Progenitor cell of endocrine pancreas (in vitro differentiated cells): ENCODE measurements at places on chromosomes 13 and 19. TPM values are rescaled to one million over a fixed set of nuclear protein-coding genes. Genes with fewer than 3 reads are reported as not detected.

DNA sequence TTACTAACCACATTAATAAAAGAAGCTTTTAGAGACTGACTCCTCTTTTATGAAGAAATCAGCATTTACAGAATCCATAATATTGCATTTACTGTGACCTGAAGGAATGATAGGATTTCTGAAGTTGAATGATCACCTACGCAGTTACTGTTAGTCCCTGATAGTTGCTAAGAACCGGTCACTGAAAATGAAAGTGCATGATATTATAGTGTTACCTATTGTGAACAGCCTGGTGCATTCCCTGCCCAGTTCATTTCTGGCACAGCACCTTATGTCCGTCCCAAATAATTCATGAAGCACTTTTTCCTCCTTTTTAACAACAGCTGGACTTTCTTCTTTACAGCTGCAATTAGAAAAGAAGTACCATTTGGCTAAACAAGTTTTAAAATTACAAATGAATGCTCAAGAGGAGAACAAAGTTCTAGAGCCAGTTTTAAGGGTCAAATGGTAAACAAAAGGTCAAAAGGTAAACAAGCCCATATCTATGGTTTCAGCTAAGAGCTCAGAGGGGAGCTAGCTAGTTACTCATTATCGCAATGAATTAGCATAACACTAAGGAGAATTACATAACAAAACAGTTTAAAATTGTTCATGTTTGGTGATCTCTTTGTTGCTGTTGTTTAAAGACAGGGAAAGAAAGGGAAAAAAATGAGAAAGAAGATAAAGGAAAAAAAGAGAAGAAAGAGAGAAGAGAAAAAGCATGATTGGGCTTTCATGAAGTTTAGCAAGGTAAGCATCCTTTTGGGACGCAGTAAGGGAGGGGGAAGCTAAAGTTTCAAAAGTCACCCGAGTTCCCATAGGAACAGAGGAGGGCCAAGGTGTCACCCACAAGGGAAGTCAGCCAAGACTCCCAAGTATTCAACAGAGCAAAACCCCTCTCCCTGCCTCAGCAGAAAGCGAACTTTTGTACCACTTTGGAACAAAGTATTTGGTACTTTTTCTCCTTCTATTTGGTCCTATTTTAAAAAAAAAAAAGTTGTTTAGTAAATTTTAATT is 50.2 kb downstream of the FLT3 start:
- H3K27ac ChIP-seq, result no peak overlapping the region
- DNase-seq, result no peak
- peaks cover 17% of the 10 kb centered on the region for H3K4me1 ChIP-seq
- H3K36me3 ChIP-seq, result no peaks in the 10 kb centered on the region
- no peak overlapping the region for H3K4me3 ChIP-seq

ZNF253 gene
- total RNA-seq, result 50.0 and 59.4 TPM in 2 replicates

DNA sequence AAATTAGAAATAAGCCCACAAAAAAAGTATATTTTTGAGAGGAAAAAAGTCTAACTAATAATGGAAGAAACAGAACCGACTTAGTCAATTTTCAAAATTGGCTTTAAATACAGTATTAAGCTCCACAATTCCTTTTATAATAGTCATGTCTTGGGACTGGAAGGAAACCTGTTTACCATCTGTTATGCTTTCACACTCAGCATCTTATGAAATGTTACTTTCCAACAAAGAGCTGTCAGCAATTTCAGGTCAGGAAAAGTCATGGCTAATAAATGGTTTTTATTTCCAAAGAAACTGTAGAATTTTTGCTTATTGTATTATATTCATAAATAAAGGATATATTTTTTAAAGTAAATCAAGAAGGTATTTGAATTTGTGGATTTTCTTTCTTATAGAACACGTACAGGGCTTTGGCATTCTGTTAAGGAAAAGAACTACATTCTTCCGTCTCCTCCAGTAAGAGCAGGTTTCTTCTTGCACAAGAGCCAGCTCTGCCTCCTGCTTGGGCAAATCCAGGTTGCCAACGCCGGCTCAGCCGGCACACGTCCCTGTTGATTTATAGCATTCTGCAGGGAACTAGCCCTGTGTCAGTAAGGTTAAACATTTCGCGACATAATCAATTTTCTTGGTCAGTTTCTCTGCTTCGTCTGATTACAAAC is 52.9 kb upstream of the GPR12 start:
- no peak overlapping the region for H3K4me3 ChIP-seq
- H3K36me3 ChIP-seq, result no peaks in the 10 kb centered on the region
- no peak for DNase-seq
- peaks cover 19% of the 10 kb centered on the region for H3K27me3 ChIP-seq

DNA sequence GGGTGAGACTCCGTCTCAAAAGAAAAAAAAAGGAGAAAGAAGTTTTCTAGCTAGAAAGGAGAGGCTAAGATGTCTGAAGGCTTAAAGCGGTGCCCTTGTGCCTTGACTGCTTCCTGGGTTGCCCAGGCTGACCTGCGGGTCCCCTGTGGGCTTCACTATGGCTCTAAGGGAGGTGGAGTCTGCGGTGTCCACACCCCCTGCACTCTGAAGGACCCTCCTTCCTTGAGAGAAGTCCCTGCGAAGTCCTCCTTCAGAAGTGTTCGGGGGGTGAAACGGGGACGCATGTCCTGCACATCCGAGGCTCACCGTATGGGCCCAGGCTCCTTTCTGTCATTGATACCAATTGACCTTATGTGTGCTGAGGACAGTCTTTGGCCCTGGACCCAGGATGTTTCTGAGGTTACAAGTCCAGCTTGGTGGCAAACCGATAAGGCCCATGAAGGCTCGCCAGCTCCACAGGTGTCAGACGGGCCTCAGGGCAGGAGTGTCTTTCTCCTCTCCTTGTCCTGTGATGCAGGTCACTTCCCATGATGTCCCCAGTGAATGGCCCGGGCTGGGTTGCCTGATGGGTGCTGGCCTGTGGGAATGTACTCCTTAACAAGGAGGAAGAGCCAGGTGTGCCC is 11.6 kb upstream of the RNF113B start:
- DNase-seq, result no peak
- H3K27me3 ChIP-seq, result no peaks in the 10 kb centered on the region
- H3K36me3 ChIP-seq, result peaks cover 2% of the 10 kb centered on the region
- no peak overlapping the region for H3K4me3 ChIP-seq
- peaks cover 16% of the 10 kb centered on the region for H3K4me1 ChIP-seq

GRCh38 chr13:21998279-21998990 is 327.6 kb downstream of the FGF9 start:
- H3K27ac ChIP-seq, result no peak overlapping the region
- no peaks in the 10 kb centered on the region for H3K4me1 ChIP-seq
- H3K4me3 ChIP-seq, result no peak overlapping the region
- no peaks in the 10 kb centered on the region for H3K36me3 ChIP-seq
- DNase-seq, result no peak

- peaks cover 11% of the 10 kb centered on the region for H3K4me1 ChIP-seq
- peak overlapping the region; percentile 86 for H3K27ac ChIP-seq
- no peak for DNase-seq
Measured at GRCh38 chr19:38389101-38389925, 816 bp downstream of the SPRED3 start.

DNA sequence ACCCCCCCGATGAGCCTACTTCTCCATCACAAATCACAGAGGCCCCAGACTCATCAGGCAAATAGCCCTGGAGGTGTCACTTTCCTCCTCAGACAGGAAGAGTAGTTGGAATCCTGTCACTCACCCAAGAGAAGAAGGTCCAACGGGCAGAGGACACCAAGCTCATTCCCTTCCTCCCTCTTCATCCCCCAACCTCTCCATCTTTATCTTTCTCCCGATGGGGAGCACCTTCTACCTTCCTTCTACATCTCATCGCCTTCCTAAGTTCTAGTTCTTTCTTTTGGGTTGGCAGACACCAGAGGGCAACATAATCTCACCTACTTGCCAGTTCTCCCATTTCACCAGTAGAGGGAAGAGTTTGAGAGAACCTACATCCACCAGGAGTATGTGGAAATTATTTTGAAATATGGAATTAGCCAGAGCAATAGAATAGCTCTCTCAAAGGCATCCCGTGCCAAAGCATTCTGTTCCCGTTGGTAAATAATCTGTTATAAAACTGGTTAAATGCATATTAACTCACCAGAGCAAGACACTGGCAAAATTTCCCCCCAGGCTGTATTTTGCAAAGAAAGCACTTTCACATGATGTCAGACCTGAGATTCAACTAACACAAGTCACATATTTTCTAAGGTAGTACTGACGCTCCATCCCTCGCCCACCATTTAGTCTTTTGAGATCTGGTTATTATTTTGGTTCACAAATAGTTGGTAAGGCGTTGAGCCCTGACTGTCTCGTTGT is 55.0 kb downstream of the ZIC5 start:
- H3K4me1 ChIP-seq, result peaks cover 2% of the 10 kb centered on the region
- DNase-seq, result no peak
- peaks cover 48% of the 10 kb centered on the region for H3K27me3 ChIP-seq

DNA sequence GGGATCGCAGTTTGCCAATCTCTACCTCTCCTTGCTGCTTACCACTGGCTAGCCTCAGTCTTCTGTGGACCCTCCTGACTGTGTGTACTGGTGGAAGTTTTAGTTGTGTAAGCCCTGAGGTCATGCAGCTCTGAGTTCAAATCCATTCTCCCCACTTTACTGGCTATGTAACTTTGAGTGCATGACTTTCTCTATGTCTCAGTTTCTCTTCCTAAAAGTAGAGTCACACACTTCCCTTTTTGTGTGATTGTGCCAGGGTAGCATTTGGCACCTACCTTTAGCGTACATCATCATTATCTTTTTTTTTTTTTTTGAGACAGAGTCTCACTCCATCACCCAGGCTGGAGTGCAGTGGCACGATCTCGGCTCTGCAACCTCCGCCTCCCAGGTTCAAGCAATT is 70.3 kb downstream of the MAP4K1 start:
- H3K4me1 ChIP-seq, result no peaks in the 10 kb centered on the region
- no peaks in the 10 kb centered on the region for H3K36me3 ChIP-seq
- H3K27me3 ChIP-seq, result peaks cover 3% of the 10 kb centered on the region
- no peak for DNase-seq

- peak within 1 kb of the TSS; percentile 7 for H3K4me3 ChIP-seq
- no peak for DNase-seq
- peaks cover 5% of the 10 kb centered on the region for H3K4me1 ChIP-seq
- H3K27me3 ChIP-seq, result peaks cover 76% of the 10 kb centered on the region
- H3K36me3 ChIP-seq, result no peaks in the 10 kb centered on the region
Measured at GRCh38 chr19:6590827-6591319, at the start of gene CD70. Gene CD70, minus strand, starts transcription at chr19:6591150. Its CDS starts 148 bp downstream, at chr19:6591002.

GRCh38 chr13:38624822-38625221 is 62.1 kb upstream of the FREM2 start:
- peaks cover 8% of the 10 kb centered on the region for H3K4me1 ChIP-seq
- no peaks in the 10 kb centered on the region for H3K27me3 ChIP-seq
- no peak for DNase-seq
- H3K27ac ChIP-seq, result peak overlapping the region; percentile 9
